Chondrocyte (in vitro differentiated cells): ENCODE measurements at places on chromosomes 12 and 14.

- no peak for DNase-seq
These were observed 27.6 kb downstream of the TC2N start for GRCh38 chr14:91839749-91840148.

GRCh38 chr14:89833120-89833532 is 121.4 kb downstream of the EFCAB11 start:
- no peak for DNase-seq

DNA sequence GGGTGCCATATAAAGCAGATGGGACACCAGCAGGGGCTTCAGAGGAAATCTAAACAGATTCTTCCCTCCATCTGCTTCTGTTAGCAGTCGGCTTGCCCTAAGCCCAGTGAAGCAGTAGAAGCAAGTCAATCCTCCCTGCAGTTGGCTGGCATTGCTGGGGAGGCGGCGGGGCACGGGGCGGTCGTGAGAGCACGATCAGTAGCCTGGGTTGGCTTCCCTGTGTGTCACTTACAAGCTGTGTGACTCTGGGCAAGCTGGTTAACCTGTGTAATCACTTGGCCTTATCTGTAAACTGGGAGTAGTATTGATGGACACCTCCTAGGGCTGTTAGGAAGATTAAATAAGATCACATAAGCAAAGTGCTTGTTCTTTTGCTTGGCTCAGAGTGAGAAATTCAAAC is 19.4 kb downstream of the MYRFL start:
- DNase-seq = no peak

GRCh38 chr12:22047494-22047893 is 1.5 kb downstream of the CMAS start:
- no peak for DNase-seq

- no peak for DNase-seq
These were observed 484.4 kb downstream of the ATP23 start for GRCh38 chr12:58425481-58426392.

DNA sequence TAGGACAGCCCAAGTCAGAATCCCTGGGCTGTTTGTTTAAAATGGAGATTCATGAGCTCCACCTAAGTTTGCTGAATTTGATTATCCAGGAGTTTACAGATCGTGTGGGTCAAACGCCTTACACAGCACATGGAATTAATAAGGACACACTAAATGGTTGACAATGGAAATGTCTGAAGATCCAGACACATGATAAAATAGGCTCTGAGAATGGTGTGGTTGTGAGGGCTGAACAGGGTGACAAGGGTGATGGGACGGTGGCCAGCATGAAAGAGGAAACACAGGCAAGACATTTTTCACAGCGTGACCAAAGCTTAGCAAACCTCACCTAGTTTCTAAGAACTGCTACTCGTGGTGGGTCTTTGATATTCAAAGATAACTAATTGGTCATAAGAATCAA is 12.5 kb downstream of the VWF start:
- DNase-seq = no peak

- no peak for DNase-seq
These were observed 320.4 kb upstream of the DDHD1 start for GRCh38 chr14:53473480-53473879.

- no peak for DNase-seq
These were observed 12.1 kb downstream of the GZMH start for GRCh38 chr14:24597403-24597802.

GRCh38 chr14:80172375-80173051 is 38.8 kb downstream of the DIO2 start:
- no peak for DNase-seq

GRCh38 chr14:103882503-103883262 is 35.3 kb upstream of the PPP1R13B start:
- DNase-seq = peak; percentile 92

DNA sequence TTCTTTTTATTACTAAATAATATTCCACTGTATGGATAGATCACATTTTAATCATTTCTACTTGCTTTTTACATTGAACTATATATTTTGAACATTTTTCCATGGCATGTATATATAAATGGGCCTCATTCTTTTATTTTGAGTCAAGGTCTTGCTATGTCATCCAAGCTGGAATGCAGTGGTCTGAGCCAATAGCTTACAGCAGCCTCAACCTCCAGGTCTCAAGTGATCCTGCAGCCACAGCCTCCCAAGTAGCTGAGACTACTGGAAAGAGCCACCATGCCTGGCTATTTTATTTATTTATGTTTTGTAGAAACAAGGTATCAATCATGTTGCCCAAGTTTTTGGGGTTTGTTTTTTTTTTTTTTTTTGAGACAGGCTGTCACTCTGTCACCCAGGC is 7.6 kb downstream of the FCF1 start:
- no peak for DNase-seq

- no peak for DNase-seq
These were observed 22.2 kb upstream of the KERA start for GRCh38 chr12:91080041-91080440.

DNA sequence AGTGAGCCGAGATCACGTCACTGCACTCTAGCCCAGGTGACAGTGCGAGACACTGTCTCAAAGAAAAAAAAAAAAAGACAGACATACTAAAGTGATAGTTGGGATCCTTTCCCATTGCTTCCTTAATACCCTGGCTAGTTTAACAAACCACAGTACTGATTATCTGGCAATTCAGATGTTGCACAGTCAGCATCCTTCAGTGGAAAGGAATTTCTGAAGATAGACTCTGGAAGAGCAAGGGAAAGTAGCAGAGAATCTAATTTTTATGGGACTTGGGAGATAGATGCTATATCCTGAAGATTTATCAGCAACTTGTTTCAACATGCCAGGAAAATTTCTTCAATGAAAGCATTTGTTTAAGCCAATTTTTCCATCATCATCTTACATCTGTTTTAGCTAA is 6.5 kb upstream of the PPFIBP1 start:
- DNase-seq = no peak

- DNase-seq = no peak
These were observed 43.9 kb upstream of the CTDSP2 start for GRCh38 chr12:57890191-57891115.

DNA sequence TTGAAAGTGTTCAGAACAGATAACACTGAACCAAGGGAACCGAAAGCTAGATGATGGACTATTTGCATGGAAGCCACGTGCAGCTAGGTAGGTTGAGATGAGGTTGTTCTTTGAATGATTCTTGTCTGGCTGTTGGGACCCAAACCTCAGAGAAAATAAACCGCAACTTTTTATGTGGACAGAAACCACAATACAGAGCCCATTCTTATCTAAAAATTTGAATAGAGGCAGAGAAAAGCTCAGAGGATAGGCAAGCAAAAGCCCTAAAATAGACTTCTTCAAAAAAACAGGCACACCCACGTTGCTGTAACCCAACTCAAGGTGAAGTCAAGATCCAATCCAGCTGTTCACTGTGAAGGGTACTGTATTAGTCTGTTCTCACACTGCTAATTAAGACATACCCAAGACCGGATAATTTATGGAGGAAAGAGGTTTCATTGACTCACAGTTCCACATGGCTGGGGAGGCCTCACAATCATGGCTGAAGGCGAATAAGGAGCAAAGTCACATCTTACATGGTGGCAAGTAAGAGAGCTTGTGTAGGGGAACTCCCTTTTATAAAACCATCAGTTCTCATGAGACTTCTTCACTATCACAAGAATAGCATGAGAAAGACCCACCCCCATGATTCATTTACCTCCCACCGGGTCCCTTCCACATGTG is 353.8 kb downstream of the AACS start:
- no peak for DNase-seq

- DNase-seq = no peak
These were observed 52.2 kb downstream of the SPPL3 start for GRCh38 chr12:120851944-120852343.

- no peak for DNase-seq
These were observed 26.4 kb downstream of the ARG2 start for GRCh38 chr14:67646131-67646530.

GRCh38 chr12:113850309-113851056 is 115.6 kb downstream of the RBM19 start:
- no peak for DNase-seq

DNA sequence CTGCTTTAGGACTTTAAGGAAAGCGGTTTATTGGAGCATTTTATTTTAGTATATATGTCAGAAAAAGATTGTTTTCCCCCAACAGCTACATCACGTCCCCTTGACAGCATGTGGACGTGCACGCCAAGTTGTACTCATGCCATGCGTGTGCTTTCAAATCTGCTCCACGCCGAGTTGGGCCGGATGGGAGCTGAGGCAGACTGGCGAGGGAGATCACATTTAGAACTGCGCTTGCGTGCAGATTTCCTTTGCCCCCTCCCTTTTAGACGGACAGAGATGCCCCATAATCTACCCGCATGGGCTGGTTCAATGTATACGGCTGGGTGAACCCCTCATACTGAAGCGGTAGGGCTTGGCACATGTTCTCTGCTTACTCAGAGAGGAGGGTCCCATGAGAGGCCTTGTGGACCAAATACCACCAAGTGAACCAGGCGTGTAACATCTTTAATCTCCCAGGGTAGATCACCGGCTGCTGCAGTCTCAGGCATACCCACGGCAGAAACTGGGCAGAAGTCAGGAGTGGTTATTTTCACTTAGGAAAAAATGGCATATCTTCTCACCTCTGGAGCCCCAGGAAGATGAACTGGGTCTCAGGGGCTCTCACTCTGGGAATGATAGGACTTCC is 92.1 kb downstream of the ESR2 start:
- no peak for DNase-seq

DNA sequence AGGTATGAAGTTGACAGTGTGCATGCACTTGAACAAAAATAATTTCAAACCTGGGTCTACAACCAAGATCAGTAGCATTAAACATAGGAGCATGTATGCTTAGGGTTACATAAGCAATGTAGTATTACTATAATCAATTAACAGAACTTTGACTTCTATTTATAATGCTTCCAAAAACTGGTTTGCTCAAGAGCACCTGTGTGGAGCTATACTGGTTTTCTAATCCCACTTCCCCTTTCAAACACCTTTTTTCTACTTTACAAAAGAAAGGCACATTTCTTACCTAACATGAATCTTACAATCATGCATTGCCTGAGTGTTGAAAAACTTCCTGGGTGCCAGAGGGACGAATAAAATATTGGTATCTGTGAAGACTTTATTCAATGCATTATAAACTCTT is 72.7 kb downstream of the EFCAB11 start:
- no peak for DNase-seq

DNA sequence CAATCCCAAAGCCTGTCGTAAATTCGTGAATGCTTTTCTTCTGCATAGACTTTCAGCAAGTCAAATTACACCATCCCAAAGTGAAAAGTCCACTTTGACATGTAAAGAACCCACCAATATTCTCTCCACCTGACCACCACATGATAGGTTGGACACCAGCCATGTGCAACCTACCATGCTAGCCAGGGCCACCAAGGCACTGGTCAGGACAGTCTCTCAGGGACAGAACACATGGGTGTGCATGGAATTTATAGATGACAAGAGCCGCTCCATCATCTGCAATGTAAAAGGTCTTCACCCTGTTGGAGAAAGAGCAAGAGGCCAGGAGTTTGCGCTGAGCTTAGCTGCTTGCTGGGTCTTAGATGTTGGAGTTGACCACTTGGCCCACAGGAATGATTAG is 5.4 kb upstream of the KRT76 start:
- no peak for DNase-seq

- no peak for DNase-seq
These were observed 827.9 kb downstream of the FLRT2 start for GRCh38 chr14:86357876-86358275.

- no peak for DNase-seq
These were observed 2.0 kb downstream of the SMARCD1 start for GRCh38 chr12:50087151-50087550.

- no peak for DNase-seq
These were observed 271.6 kb downstream of the CACNA1C start for GRCh38 chr12:2324387-2324786.

DNA sequence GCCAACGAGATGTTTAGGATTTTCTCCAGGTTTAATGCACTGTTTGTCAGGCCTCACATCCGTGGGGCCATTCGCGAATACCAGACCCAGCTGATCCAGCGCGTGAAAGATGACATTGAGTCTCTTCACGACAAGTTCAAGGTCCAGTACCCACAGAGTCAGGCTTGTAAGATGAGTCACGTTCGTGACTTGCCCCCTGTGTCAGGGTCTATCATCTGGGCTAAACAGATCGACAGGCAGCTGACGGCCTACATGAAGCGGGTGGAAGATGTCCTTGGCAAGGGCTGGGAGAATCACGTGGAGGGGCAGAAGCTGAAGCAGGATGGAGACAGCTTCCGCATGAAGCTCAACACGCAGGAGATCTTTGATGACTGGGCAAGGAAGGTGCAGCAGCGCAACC is 21.6 kb downstream of the DYNC1H1 start:
- DNase-seq = no peak

DNA sequence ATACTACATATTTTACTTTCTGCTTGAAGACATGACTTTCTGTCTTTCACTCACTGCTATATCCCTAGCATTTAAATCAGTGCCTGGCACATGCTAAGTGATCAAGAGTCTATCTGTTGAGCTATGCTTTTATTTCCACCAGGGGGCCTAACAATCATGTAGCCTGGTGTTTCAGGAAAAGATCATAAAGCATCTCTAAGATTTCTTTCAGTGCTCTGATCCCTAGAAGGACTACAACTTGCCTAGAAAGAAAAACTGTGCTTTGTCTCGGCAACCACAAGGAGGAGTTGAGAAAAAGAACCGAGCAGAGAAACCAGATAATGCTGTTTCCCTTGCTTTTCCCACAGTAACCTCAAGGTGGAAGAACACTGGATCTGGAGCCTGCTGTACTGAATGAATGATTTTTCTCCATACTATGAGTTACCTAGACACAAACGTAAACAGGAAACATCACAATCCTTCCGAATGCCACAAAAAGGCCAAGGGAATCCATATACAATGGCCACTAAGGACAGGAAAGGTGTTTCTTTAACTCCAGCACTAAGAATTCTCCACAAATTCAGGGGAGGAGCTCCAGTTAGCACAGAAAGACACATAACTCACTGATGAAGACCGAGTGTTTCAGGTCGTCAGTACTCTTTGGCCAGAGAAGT is 1.2 kb downstream of the CRY1 start:
- DNase-seq = no peak

DNA sequence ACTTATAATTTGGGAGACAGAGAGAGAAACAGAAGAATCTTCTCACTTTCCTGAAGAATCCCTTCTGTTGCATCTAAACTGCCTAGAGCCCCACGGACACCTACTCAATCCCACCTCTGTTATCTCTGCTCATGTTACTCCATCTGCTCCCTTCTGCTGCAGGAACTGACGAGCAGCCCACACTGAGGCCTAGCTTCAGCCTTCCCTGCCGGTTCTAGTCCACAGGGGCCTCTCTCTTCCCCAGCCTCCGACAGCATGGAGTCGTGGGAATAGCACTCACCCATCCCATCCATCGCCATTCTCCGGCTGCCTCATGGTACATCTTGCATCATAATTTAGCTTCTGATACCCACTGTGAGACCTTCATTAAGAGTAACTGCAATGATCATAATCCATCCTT is 4.0 kb downstream of the RAB15 start:
- no peak for DNase-seq

GRCh38 chr12:91778938-91779400 is 366.7 kb downstream of the BTG1 start:
- no peak for DNase-seq

DNA sequence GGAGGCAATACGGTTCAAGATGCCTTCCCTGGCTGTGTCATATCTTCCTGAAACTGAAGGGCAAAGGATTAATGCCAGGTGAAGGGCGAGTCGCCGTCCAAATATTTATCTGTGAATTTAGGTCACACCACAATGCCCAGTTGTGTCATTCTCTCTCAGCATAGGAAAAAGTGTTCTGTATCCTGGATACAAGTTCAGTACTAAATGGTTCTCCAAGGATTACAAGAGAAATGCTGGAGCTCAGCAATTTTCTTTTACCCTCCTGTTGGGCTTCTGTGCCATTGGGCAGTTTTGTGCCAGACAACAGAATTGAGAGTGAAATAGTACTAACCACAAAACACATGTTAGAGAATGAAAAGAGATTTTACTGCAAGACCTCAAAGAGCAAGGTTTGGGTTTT is 493.9 kb downstream of the EGLN3 start:
- no peak for DNase-seq
